PC-9 (cell line): ENCODE measurements at places on chromosomes 11 and 22. TPM values are rescaled to one million over a fixed set of nuclear protein-coding genes. Genes with fewer than 3 reads are reported as not detected.

GRCh38 chr22:22703203-22703570, 58.8 kb downstream of the GGTLC2 start:
- no peak for DNase-seq

The TEX12 gene
- total RNA-seq, result not detected in 2 replicates

DNA sequence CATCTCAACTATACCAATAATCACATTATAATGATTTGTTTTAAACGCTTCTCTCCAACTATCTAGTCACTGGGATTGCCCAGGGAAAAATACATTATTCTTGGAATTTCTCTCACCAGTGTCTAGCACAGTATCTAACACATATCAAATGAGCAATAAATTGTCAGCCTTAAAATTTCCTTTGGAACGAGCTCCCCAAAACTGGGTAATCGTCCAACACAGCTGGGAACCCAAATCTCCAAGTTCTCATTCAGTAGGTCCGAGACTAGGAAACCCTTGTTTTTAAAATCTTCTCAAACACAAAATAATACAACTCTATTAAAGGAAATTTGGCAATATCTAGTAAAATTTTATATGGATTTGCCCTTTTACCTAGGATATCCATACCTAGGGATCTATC, 327.8 kb upstream of the ARHGAP42 start:
- DNase-seq, result no peak

GRCh38 chr11:17736579-17736893, 2.0 kb downstream of the KCNC1 start:
- no peak for DNase-seq

DNA sequence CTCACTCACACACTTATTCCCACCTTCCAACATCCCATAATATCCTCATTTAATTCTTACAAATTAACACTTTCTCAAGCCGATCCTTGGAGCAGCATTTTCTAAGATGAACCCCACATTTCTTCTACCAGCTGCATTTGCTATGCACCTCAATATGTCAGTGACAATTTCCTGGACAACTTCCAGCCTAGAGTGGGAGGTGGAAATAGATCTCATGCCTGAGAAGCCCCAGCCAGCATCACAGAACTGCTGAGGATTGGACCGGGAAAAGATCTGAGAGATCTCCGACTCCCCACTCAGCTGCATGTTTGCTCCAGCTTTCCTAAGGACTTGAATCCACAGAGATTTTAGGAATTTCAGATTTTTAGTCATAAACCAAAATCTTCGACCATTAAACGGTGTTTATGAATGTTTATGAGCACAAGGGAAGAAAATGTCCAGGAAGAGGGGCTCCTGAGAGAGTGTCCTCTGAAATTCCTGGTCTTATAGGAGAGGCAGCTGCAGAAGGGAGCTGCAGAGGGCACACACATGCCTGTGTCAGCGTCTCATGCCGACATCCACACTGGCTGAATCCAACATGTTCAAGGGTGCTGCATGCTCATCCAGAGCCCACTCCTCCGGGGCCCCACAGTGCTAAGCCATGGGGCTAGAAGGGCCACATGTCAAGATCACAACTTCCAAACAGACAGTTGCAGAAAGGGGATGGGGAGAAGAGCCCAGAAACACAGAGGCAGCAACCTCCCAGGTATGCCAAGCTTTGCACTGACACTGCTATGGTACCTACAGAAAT, 68.6 kb downstream of the MICAL3 start:
- no peak for DNase-seq

GRCh38 chr11:68803766-68804165, 38.0 kb downstream of the CPT1A start:
- no peak for DNase-seq

DNA sequence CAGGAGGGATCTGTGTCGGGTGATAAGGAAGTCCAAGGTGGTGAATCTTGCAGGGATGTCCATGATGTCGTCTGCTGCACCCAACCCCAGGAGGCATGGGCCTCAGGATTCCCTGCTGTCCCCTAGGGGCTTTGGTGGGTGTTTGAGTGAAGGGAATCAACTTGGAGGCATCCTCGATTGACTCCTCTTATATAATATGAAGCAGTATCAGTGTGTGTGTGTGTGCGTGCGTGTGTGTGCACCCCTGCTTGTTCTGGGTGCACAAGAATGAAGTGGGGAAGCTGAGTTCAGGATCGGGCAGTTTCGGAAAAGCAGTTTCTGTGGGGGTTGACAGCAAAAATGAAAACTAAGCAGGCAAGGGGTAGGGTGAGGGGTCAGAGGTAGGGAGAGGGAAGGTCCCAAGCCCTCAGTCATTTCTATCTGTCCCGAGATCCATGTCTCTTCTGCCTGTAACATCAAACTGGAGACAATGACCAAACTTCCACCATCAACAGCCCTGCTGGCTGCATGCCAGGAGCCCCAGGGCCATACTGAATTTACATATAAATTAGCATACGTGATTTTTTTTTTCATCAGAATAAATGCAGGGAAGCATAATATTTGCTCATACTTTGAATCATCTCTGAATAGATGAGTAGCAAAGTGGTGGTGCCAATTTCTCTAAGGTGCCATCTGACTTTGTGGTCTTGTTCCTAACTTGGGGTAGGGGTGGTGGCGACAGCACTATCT, 2.0 kb downstream of the NTM start:
- no peak for DNase-seq

The PNPLA5 gene
- total RNA-seq, result not detected in 2 replicates
